ENCODE measurements at places on chromosomes 2 and 18.

GRCh38 chr2:149860276-149860921, 272.8 kb upstream of the MMADHC start:
- DNase-seq = no peak

DNA sequence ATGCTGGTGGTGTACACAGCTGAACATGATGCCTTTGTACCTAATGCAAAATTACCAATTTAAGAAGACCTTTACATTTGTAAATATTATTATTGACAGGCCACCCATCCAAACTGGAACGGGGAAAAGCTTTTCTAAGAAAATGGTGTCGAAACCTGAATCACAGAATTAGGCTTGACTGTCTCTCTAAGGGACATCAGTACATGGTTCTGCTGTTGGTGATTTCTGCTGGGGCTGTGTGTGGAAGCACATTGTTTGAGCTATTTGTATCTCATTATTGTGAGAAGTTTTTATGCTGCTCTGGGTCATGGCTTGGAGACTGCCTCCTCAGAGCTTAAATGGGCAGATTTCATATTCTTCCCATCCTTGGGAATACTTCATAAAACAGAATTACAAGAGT, 420.9 kb upstream of the POU3F3 start:
- DNase-seq = no peak

- DNase-seq = no peak
Measured at GRCh38 chr2:173948198-173948597, 17.0 kb downstream of the SP3 start.

GRCh38 chr2:42851740-42852250, 59.4 kb upstream of the HAAO start:
- no peak for DNase-seq

DNA sequence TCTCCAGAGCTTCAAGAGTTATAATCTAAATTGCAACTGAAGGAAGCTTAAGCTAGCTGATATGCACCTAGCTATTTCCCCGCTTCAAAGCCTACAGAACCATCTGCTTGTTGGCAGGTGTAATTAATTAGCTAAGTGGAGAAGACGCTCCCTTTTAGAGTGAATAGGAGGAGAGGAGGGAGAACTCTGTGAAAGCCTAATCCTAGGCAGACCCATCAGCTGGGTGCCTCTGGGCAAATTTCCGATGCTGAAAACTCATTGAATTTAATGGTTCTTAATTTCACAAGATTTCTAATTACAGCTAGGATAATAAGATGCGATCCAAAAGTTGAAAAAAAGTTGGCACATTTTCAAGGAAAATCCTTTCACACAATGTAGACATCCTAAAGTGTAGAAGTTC, 735.9 kb downstream of the ERBB4 start:
- no peak for DNase-seq

- DNase-seq = no peak
Measured at GRCh38 chr2:151946250-151946884, 118.1 kb upstream of the ARL5A start.

DNA sequence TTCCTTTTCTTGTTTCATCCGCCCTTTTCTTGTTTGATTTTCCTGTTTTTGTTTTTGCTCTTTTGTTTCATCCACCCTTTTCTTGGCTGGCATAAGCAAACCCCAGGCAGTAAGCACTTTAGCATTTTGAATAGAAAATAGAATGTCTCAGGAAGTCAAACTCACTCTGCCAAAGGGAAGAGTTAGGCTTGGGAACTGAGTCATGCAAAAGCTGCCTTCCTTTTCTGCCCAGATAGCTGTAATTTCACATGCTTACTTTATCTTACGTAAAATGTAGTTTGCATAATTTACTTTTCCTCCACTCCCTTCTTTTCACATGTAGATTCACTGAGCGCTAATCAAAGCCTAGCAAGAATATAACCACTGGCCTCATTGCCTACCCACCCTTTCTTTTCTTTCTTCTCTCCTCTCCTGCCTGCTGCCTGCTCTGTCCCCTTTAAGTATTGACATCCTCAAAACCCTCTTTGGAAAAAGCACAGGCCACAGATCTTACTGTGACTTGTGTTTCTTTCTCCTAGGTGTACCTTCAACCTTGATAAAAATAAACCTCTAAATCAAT, 48.4 kb downstream of the CNGA3 start:
- DNase-seq = no peak

DNA sequence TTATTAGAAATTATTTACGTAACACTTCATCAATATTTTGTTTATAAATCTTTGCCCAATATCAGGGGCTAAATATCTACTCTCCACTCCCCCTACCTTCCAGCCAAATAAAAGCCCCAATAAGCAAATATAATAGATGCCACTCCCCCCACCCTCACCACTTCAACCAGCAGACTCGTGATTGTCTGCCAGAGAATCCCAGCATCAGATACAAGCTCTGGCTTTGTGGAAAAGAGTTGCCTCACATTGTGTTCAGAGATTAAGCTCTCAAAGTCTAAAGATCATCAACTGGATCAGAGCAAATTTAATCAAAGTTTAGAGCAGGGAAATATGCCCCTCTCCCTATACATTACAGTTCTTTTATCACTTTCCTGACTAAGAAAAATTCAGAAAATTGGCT, 39.5 kb downstream of the AOX1 start:
- DNase-seq = no peak

DNA sequence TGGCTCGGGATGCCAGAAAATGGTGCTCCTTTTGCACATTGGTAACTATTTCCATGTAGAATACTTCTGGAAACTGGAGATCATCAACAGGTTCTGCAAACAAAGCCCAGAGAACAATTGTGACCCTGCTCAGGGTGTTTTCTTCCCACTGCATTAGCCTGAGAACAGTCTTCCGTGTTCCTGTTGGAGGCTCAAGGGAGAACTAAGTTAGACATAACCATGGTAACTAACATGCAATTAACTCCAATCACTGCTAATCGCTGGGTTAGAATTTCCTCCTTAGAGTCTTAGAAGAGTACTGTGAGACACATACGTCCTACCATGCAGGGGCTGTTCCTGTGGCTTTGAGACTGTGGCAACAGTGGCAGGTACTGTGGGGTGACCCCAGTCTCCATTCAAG, 36.0 kb upstream of the PDIA6 start:
- no peak for DNase-seq

DNA sequence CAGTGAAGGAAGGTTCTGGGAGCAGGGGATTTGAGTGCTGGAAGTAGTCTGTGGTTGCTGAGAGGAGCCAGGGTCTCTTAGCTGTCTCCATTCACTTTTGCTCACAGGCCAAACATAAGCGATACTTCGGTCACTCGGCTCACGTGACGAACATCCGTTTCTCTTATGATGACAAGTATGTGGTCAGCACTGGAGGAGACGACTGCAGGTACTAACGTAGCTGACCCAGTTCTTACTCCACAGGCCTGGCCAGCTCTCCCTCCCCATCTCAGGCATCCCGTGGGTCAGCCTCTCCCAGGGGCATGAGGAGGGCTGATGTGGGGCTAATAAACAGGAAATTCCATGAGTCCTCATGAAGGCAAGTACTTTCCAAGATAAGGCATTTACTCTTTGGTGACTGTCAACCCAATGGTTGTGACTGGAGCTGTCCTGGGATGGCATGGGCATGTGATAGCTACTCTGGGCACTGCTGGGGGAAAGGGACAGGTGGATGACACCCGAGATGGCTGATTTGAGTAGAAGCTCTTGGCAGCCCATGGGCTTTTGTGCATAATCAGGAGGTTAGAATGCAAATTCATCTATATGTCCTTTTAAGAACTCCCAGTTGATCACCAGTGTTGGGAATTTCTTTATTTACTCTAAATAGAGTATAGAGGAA, 81.6 kb downstream of the RTN4 start:
- no peak for DNase-seq

DNA sequence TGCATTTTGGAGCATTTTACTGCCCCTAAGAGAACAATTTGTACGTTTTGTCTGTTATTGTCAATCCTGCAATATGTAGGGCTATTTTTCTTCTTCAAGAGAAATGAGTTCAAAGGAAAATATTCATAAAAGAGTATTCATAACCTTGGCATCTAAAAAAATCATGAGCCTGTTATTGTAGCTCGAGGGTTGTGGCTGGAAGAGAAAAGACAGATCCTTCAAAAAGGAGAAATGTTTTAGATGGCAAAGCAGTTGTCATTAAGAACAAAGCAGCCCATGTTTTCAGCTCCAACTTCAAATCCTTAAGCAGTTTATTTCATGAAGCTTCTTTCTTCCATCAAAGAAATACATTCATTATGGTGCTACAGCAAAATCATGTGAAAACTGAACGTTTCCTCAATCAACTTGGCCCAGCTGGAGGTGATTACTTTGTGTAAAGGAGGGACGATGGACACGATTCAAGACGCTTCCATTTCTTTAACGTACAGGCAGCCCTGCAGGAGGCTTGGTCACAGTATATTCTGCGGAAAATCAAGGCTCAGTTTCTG, 31.4 kb downstream of the QPCT start:
- DNase-seq = no peak

DNA sequence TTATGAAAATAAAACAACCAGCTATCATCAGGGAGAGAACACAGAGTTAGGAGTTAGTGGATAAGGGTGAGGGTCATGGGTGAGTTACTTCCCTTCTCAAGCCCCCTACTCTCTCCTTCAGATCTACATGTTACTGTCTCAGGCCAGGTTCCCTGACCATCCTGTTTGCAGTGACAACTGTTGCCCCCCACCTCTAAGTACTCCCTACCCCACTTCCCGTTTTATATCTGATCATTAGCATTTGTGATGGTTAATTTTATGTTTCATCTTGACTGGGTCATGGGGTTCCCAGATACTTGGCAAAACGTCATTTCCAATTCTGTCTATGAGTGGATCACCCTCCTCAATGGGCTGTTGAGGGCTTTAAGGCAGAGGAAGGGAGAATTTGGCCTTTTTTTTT, 32.8 kb upstream of the ATP8B1 start:
- DNase-seq = no peak

DNA sequence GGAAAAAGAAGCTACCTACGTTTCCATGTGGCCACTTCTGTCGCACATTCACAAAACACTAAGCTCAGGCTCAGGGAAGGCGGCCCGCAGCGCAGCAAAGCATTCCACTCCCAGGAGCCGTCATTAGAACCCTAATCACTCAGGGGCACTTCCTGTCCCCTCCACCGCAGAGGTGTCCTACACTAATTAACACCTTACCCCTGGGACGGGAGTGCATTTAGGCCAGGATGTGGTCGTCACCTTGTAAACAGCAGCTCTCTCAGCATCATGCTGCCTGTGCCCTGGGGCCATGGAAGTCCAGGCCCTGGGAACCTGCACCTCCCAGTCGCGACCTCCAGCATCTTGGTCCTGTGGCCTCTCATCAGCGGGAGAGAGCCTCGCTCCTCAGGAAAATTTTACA, 359.8 kb upstream of the SALL3 start:
- no peak for DNase-seq

DNA sequence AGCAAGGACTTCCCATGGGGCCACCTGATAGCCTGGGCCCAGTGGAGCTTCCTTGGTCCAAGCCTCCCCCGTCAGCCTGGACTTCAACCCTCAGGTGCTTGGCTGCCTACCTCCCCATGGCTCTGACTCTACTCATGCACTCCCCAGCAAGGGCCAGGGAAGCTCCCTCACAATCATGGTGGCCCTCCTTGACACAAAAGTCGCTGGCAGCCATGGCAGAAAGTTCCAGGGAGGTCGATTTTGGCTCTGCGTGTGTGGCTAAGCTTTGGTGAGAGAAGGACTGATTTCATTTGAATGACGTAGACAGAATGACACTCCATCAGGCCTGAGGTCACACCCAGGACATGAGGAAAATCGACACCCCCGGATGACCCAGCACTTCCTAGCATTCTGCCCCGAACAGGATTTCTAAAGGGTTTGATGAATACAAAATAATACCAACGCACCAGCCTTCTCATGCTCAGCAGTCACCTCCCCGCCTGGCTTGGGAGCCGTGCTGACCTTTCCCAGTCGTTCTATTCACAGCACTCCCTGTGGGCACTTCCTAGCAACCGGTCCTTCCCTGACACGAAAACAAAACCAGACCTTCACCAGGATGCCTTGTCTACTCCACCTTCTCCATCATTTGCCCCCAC, 52.7 kb downstream of the LBH start:
- DNase-seq = peak; percentile 25

DNA sequence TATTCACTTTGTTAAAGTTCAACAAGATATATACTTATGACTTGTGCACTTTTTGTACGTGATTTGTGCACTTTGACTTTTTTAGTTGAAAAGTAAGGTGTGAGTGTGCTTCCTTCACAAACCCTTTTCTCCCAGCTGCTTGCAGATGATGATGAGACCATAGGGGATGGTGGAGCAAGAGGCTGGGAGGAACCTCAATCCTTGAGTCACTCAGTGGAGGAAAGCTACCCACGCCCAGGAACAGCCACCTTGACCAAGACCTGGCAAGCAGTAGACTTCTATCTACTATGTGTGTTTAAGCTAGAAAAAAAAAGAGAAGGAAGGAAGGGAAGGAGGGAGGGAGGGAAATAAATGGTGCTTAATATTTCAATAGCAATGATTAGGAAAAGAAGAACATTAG, 25.2 kb upstream of the TAF1B start:
- DNase-seq = no peak

DNA sequence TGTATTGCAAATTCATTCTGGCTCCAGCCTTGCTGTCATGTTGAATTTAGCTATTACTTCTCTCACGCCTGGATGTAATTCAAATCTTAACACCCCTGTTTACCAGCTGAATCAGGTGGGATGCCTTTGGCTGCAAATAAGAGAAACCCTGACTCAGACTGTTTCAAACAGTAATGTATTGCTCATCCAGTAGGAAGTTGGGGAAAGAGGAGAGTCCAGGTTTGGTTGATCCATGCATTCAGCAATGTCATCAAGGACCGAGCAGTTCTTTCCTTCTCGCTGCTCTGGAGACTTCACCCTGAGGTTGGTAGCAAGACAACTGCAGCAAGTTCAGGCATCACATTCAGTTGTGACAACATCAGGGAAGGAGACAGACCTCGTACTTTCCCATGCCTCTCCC, 6.4 kb upstream of the DARS1 start:
- DNase-seq = no peak

DNA sequence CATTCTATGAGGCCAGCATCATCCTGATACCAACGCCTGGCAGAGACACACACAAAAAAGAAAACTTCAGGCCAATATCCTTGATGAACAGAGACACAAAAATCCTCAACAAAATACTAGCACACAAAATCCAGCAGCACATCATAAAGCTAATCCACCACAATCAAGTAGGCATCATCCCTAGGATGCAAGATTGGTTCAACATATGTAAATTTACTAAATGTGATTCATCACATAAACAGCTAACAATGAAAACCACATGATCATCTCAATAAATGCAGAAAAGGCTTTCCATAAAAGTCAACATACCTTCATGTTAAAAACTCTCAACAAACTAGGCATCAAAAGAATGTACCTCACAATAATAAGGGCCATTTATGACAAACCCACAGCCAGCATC, 65.3 kb downstream of the WDPCP start:
- DNase-seq = no peak

- no peak for DNase-seq
Measured at GRCh38 chr2:66938471-66938967, 458.6 kb upstream of the ETAA1 start.

DNA sequence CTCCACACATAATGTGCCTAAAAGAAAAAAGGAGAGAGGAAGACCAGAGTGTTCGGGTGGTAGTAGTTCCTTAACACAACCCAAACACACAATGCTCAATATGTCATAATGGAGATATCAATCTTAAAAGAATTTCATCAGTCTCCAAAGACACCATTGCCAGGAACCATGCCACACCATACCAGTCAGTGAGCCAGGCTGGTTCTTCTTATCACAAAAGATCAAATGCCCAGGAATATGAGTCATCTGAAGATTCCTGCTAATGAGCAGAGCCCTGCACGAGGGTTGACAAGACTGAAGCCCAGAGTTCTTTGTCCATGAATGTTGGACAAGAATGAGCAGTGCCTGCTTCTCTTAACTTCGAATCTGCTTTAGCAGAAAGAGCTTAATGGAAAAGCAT, 262.3 kb downstream of the ZNF516 start:
- no peak for DNase-seq

All from activated T-cell treated with anti-CD3 and anti-CD28 coated beads, Interleukin-2, amount 50 U/mL, for 24 hours (primary cell).